ENCODE measurements at places on chromosomes 4 and X.

GRCh38 chr4:83581411-83582288 lies 45.7 kb downstream of the GPAT3 start:
- DNase-seq, result no peak

DNA sequence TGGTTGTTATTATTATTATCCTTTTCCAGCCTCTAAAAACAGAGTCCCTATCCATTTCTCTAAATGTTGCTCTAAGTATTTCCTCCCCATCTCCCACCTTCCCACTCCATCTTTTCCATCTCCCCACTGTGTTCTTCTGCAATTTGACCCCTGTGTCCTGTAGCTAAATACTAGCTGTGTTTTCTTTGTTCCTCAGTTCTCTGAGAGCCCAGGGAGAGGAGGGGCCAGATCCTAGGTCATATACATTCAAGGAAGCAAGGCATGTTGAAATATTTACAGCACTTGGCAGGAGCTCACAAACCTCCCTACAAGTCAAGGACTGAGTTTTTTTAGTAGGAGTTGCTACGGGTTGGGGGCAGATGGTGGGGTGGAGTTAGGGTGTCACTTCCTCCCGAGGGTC lies 10.5 kb downstream of the SLC16A2 start:
- no peak for DNase-seq

GRCh38 chr4:8167291-8167690 lies 8.7 kb upstream of the ABLIM2 start:
- no peak for DNase-seq

DNA sequence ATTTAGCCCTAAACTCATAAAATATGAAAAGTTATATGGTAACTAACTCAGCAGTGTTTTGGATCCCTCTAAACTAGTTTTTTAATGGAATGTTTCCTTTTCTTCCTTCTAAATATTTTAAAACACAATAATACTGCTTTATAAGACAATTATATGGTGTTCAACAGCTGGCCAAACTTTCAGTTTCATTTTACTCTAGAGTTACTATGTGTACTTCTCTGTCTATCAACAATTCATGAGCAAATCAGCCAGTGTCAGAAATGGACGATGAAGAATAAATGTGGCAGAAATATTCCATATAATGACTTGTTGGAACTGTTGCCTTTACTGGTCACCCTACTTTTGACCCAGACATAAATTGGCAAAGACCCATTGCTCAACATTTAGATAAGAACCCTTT lies 64.8 kb upstream of the CXXC4 start:
- DNase-seq, result no peak

DNA sequence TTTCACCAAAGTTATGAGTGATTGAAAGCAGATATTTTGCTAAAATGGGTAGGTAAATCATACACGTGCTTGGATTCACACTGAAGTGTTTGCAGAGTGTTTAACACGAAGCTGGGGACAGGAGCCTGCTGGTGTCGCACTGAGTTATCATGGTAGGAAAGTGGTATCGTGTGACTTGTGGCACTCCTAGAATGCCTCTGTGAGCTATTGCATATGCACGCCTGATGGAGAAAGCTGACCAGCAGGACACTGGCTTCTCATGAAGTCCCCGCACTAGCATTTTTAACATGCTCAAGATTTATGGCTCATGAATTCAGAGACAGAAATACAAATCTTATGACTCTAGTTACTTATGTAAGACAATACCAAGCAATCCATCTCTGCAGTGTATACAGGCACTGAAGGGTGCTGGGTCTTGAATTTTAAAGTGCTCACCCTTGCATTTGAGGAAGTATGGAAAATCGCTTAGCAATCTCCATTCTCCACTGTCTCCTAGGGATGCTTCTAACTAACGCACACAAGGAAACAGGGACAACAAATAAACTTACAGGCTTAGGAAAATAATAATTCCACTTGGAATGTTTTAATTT lies 19.8 kb downstream of the VCX3B start:
- DNase-seq, result no peak

DNA sequence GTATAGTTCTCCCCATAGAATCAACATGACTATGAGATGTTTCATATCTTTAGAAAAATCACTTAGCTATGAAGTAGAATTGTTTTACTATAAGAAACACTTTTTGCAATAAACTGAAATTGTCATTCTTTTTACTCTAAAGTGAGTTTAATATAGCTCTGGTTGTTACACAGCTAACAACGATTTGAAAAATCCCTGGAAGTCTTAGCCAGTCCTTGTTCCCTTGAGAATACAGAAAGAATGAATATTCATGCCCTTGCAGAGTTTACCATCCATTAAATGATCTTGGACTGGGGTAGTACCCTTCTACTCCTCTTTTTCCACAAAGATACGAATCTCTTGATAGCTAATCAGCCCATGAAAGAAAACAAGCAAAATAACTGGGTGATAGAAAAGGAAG lies 141.8 kb downstream of the JADE1 start:
- DNase-seq, result no peak

GRCh38 chrX:10395179-10395578 lies 225.2 kb downstream of the MID1 start:
- no peak for DNase-seq

DNA sequence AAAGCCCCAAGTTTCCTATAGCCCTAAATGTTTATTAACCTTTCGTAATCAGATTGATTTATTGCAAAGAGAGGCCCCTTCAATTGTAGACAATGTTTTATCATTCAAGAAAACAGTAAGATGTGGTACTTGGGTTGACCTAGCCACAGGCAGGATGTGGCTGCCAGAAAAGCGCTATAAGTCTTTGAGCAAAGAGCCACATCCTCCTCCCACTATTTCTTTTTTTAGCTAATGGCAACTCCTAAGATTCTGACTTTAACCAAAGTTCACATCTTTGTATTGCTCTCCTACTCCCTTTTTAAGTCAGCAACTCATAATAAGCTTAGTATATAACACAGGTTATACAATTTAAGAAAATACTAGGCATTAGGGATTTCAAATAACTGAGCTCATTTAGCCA lies 70.7 kb upstream of the PPP3CA start:
- DNase-seq, result no peak

- DNase-seq, result no peak
These were observed 58.0 kb upstream of the ABCG2 start for GRCh38 chr4:88216395-88216794.

- DNase-seq, result no peak
These were observed 989.2 kb upstream of the SLIT2 start for GRCh38 chr4:19262467-19262866.

DNA sequence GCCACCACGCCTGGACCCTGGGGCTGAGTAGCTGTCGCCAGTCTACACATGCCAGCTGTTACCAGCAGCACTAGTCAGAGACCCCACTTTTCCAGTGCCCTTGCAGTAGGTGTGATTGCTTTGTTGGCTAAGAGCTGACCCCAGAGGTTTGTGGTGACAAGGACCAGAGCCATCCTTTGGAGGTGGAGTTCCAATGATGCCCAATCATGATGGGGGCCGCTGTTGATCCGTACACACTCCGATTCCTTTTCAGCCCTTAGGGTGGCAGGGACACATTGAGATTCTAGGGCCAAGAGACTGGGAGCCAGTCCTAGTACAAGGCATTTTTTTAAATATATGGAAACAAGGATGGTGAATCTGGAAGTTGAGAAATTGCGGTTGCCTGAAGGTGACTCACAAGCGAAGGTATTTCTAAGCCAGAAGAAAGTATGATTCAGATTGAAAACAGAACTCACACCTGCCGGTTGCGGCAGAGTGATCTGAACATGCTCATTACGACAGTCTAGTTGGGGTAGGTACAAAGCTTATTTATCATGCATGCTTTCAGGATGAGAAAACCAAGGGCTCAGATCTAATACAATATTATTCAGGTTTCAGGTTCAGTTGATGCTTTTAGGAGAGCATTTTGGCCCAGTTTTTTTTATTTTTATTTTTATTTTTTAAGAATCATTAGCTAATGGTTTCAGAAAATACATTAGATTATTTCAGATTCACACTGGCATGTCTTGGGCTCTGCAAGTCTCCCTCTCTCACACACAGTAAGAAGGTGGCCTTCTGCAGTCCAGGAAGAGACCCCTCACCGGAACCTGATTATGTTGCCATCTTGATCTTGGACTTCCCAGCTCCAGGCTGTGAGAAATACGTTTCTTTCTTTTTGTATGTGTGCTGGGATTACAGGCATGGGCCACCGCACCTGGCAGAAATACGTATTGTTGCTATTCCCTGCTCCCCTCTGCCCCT lies 43.4 kb downstream of the SHROOM2 start:
- DNase-seq, result no peak

- DNase-seq, result no peak
These were observed 8.3 kb downstream of the MAGEA11 start for GRCh38 chrX:149720021-149720689.

DNA sequence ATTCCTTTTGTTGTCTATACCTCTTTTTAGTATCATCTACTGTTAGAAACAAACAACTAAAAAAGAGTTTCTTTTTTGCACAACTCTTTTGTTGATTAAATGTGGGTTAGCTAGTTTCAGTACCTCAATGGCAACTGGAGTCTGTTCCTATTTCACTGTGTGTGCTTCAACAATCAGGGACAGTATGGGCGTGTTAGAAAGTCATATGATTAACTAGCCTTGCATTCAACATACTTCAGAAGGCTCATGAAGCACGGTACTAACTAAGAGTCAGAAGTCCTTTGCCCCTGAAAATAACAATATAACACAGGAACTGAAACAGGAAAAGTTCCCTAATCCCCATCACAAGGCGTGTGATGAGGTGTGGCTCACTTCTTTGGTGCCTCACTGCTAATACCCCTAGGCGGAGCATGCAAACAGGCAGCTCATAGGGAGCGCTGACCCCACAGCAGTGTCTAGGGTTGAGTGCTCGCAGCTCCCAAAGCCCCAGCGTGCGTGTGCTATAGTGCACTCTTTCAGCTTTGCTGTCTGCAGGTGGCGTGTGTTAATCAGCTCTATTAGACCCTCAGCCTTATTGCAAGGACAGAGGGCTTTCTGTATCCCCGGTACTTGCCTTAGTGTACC lies 203.1 kb upstream of the NDST3 start:
- DNase-seq, result no peak

All from NCI-H1436 treated with DMSO at 0.1 percent for 48 hours (cell line).